Heart right ventricle (tissue), 16 donors: ENCODE measurements at places on chromosomes 12 and 14. TPM values are rescaled to one million over a fixed set of nuclear protein-coding genes. Genes with fewer than 3 reads are reported as not detected.

GRCh38 chr12:92424338-92424737 is 278.5 kb upstream of the PLEKHG7 start:
- DNase-seq, result no peak

- DNase-seq, result no peak
Measured at GRCh38 chr14:71751264-71751663, 181.0 kb upstream of the RGS6 start.

- DNase-seq, result no peak
Measured at GRCh38 chr12:56941299-56942017, 7.2 kb upstream of the SDR9C7 start.

Gene TTC9
- total RNA-seq, result 2.4 TPM
